OCI-M1 (cell line): ENCODE measurements at places on chromosomes 6 and 20.

GRCh38 chr20:32327087-32327681 is 30.9 kb upstream of the ASXL1 start:
- no peak for DNase-seq

GRCh38 chr6:37699887-37700619 is 2.4 kb upstream of the MDGA1 start:
- DNase-seq: peak; percentile 46

DNA sequence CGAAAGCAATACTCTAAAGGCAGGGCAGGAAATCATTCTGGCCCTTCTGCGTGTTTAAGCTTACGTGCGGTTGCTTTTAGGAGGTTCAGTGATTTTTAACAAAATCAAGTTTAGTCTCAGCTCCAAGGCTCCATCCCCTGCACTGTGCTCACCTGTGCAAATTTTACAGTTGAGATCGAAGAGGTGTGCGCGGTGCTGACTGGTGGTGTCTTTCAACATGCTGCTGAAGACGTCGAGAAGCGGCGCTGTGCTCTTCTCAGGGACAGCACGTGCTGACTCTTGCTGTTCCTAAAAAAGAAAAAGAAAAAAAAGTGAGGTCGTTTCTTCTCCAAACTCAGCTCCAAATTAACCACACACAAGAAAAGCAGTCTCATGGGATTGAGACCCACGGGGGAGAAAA is 32.0 kb downstream of the DIDO1 start:
- DNase-seq: no peak

- no peak for DNase-seq
Measured at GRCh38 chr6:7505189-7505699, 36.2 kb upstream of the DSP start.

DNA sequence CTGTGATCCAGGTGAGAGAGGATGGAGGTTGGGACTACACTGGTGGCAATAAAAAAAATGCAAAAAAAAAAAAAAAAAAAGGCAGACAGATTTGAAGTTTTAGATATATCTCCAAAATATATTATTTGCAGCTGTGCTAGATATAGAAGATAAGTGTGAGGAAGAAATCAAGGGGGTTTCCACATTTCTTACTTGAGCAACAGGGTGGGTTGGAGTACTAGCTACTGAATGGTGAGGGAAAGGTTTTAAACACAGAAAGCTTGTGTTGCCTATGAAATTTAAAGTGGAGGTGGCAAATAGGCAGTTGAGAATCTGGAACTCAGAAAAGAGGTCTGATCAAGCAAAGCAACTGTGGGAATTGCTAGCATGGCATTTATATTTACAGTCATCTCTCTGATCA is 59.9 kb upstream of the GNRH2 start:
- DNase-seq: no peak

GRCh38 chr6:2853769-2854395 is 12.2 kb upstream of the SERPINB1 start:
- peak; percentile 51 for DNase-seq

GRCh38 chr6:17388365-17388764 is 5.0 kb upstream of the CAP2 start:
- DNase-seq: no peak

DNA sequence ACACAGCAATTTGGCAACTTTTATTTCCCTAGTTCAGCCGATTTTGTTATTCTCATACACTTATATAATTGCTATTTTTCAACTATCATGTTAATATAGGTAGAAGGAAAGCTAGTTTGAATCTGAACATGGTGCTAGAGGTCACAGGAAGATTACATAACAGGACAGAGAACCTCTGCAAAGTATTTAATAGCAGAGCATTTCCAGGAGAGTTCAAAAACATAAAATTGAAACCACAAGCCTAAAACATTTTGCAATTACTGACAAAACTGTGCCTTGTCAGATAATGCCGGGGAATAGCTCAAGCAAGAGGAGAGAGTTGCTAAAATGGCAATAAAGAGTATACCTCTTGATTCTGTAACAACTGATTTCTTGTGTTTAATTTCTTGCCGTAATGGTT is 70.8 kb downstream of the TFAP2B start:
- DNase-seq: peak; percentile 53

DNA sequence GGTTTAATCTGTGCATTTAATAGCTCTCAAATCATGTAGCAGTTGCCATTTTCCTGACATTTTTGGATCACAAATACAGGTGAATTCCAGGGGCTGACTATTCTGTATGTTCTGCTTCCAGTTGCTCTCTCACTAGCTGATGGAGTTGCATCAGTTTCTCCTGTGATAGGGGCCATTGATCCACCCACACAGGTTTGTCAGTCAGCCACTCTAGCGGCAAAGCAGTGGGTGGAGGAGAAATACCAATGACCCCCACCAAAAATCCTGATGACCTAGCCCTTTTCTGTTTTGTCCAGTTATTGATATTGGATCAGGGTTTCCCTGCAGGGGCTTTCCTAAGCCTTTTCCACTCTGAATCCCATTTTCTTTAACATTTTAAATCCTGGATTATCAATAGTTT is 72.3 kb upstream of the BTN3A2 start:
- no peak for DNase-seq

DNA sequence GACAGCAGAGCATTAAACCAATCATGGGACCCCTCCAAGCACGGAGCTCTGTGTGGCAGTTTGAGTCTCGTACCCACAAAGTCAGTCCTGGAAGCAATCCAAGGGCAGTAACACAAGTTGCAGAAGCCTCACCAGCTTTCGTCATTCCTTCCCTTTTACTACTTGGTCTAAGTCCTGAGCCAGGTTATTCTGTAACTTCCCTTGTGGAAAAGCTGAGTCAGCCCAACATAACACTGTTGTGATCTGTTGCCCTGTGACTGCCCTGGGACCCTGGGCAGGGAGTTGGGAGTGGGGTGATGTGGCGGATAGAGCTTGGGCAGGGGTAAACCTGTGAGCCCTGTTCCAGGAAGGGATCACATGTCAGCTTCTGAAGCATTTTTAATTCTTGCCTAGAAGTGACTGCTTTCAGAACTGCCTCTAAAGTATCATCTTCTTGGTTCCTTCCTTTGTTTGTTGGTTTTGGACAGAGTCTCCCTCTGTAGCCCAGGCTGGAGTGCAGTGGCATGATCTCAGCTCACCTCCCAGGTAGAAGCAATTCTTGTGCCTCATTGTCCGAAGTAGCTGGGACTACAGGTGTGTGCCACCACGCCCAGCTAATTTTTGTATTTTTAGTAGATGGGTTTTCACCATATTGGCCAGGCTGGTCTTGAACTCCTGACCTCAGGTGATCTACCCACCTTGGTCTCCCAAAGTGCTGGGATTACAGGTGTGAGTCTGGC is 183.7 kb upstream of the JAG1 start:
- peak; percentile 73 for DNase-seq

DNA sequence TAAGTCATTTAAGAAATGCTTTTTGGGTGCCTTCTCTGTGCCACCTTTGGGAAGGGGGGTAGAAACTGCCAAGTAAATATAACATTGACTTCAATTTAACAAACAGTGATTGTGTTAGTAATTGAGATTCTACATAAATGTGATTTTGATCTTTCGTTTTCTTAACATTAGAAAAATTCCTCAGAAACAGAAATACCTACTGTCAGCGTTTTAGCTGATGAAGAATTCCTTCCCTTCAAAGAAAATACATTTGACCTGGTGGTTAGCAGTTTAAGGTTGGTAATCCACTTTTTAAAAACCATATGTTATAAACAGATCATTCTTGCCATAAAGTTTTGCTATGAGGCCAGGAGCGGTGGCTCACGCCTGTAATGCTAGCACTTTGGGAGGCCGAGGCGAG is 9.8 kb downstream of the NDUFAF5 start:
- no peak for DNase-seq

DNA sequence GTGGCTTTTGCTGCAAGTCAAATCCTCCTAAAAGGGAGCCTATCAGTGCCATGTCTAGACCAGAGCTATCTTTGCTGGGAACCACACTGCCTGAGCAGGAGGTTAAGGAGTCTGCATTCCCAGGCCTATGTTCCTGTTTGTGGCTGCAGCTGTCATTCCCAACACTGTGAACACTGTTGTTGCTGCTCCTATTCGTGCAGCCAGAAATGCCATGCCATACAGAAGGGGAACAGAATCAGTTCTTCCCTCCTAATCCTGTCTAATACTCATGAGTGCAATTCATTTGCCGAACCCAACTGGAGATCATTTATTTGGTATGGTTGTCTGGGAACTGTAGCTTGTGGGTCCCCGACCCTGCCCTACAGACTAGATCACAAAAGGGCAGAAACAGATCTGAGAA is 406.5 kb upstream of the GJE1 start:
- DNase-seq: peak; percentile 17

- DNase-seq: peak; percentile 59
Measured at GRCh38 chr6:158002951-158003853, 21.5 kb downstream of the SYNJ2 start.
